Adrenal gland (tissue), 19 donors: ENCODE measurements at places on chromosomes 12 and 14.
A peak's percentile ranks its signal among the peaks of the same experiment; 100 is the strongest.

- no peak overlapping the region for H3K4me3 ChIP-seq
- H3K36me3 ChIP-seq, result no peaks in the 10 kb centered on the region
- peak overlapping the region; percentile 68 for H3K27ac ChIP-seq
- no peak for DNase-seq
- peaks cover 21% of the 10 kb centered on the region for H3K4me1 ChIP-seq
Measured at GRCh38 chr12:92297932-92298696, 152.5 kb upstream of the BTG1 start.

- no peaks in the 10 kb centered on the region for H3K27me3 ChIP-seq
- H3K4me3 ChIP-seq, result no peak overlapping the region
- no peaks in the 10 kb centered on the region for H3K4me1 ChIP-seq
- no peak for DNase-seq
Measured at GRCh38 chr14:44412858-44413569, 94.1 kb downstream of the FSCB start.

- peak overlapping the region; percentile 20 for H3K27ac ChIP-seq
- H3K4me1 ChIP-seq, result no peaks in the 10 kb centered on the region
- H3K36me3 ChIP-seq, result no peaks in the 10 kb centered on the region
Measured at GRCh38 chr12:130827432-130827831, 11.6 kb downstream of the STX2 start.

DNA sequence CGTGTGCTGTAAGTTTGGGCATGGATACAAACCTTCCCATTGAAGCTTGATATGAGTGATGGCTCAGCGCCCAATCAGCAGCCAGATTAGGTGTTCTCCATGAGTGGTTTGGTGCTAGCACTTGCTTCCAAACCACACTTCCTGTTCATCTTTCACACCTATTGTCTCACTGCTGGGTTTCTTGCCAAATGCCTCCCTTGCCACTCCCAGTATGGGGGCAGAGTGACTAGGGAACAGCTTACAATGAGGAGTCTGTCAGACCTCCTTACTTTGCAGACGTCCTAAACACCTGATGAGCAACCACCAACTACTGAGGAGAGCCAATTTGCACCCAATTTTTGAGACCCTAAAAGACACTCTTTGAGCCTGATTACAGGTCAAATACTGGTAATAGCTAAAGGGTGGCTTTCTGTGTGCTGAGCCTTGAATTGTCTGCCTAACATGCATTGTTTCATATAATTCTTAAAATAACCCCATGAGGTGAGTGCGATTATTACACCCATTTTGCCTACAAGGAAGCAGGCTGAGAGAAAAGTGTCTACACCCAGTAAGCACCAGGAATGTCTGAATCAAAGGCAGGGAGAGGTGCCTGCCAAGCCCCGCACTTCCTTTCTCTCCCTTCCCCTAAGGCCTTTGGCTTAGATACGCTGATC is 48.4 kb upstream of the FOS start:
- no peak for DNase-seq
- H3K27ac ChIP-seq, result no peak overlapping the region

GRCh38 chr14:38605193-38606114 is 349.6 kb upstream of the CLEC14A start:
- no peak for DNase-seq
- no peak overlapping the region for H3K4me3 ChIP-seq
- no peaks in the 10 kb centered on the region for H3K36me3 ChIP-seq
- no peak overlapping the region for H3K27ac ChIP-seq
- H3K4me1 ChIP-seq, result no peaks in the 10 kb centered on the region

DNA sequence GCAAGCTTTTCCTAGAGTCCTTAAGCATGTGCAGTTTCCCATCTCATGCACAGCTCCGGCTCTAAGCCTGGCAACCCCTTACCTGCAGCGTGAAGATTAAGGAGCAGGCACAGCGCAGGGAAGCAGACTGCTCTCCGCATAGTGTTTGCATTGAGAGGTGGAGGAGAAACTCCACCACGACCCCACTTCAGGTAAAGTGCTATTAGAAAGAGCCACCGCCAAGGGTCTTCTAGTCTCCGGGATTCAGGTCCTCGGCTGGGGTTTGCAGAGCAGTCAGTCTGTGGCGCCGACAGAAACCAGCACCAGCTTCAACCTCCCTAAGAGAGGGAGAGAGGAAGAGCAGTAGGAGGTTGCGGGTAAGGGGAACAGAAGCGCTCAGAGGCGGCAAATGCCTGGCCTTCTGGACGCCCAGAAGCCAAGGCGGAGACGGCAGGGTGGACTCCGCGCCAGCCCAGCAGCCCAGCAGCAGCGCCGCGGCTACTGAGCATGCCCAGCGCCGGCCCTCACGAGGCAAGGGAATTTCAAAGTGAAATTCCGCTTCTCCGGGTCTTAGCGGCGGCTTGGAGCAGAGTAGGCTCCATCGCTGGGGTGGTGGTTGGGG is at the start of gene PTPRR:
TSS of gene PTPRR (minus strand) at position 488 of the 601 bp plus-strand sequence. CDS start at position 140, 348 bp downstream.
- no peaks in the 10 kb centered on the region for H3K36me3 ChIP-seq
- no peak within 1 kb of the TSS for H3K27ac ChIP-seq
- no peak within 1 kb of the TSS for H3K4me3 ChIP-seq
